ENCODE measurements at places on chromosomes 16 and 17.

GRCh38 chr17:73203788-73204479 is 11.1 kb downstream of the COG1 start:
- no peak for DNase-seq

DNA sequence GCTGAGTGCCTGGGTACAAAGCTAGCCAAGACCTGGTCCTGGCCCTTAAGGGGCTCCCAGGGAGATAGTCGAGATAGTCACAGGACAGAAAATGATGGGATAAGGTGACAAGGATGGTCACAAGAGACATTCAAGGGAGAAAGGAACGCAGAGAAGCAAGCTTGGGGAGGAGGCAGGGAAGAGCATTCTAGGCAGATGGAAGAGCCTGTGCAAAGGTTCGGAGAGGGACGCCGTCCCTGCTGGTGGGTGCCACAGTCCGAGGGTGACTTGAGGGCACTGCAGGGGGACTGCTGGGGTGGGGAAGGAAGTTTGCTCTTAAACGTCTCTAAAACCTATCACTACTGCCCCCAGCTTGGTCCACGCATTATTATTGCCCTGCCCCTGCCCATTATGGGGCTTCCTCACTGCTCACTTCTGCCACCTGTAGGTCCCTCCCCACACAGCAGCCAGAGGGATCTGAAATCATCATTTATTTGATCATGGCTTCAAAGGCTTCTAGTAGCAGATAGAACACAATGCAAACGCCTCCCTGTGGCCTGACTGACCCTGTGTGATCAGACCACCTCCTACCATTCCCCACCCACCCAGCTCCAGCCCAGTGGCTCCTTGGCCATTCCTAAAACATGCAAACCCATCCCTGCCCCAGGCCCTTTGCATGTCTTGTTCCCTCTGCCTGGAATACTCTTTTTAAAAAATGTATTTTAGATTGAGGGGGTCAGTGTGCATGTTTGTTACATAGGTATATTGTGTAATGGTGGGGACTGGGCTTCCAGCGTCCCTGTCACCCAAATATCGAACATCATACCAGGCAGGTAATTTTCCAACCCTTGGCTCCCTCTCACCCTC is 60.3 kb downstream of the RMI2 start:
- peak; percentile 33 for DNase-seq

GRCh38 chr16:59634951-59635350 is 900.8 kb upstream of the GOT2 start:
- DNase-seq, result no peak

DNA sequence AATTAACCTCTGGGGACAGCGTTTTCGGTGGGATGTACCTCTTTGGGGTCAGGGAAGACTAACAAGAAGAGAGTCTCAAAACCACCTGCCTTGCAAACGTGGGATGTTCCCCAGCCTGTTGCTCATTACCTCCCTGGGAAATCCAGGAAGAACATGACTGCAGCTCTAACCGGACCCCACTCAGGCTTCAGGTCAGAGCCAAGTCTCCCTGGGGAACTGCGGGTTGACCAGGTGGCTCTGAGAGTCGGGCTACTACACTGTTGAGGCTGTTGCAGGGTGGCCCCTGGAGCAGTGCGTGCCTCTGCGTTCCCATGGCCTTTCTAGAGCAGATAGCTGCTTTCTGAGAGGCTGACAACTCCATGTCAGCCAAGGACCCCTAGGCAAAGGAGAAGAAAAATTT is 309.1 kb downstream of the FOXL1 start:
- DNase-seq, result no peak

DNA sequence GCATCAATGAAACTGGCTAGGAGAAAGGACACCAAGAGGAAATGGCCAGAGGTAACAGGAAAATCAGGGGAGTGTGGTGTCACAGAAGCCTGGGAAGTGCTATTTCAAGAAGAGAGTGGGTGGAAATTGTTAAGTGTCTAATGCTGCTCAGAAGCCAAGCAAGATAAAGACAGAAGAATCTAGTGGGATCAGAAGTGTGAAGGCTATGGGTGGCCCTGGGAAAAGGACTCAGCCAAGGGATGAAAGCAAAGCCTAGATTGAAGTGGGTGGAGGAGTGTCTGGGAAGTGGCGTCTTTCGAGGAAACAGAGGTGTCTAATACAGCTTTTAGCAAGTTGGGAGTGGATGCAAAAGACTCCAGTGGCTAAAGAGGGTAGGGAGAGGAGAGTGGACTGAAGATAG is 13.4 kb downstream of the PDZD9 start:
- no peak for DNase-seq

- DNase-seq, result peak; percentile 75
These were observed 20.6 kb downstream of the ADAM11 start for GRCh38 chr17:44779211-44780025.

DNA sequence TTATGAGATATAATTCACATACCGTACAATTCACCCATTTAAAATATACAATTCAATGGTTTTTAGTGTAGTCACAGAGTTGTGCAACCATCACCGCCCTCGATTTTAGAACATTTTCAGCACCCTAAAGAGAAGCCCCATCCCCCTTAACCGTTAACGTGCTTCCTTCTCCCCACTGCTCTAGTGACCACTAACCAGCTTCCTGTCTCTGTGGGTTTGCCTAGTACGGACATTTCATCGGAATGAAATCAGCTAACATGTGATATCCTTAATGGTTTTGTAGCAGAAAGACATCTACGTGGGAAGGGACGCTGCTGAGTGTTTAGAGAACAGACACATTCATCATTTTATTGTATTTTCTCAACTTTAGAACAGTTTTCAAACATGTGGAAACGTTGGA is 80.8 kb upstream of the HSBP1 start:
- no peak for DNase-seq

GRCh38 chr16:3158026-3158509 is 23.2 kb downstream of the ZNF213 start:
- no peak for DNase-seq

DNA sequence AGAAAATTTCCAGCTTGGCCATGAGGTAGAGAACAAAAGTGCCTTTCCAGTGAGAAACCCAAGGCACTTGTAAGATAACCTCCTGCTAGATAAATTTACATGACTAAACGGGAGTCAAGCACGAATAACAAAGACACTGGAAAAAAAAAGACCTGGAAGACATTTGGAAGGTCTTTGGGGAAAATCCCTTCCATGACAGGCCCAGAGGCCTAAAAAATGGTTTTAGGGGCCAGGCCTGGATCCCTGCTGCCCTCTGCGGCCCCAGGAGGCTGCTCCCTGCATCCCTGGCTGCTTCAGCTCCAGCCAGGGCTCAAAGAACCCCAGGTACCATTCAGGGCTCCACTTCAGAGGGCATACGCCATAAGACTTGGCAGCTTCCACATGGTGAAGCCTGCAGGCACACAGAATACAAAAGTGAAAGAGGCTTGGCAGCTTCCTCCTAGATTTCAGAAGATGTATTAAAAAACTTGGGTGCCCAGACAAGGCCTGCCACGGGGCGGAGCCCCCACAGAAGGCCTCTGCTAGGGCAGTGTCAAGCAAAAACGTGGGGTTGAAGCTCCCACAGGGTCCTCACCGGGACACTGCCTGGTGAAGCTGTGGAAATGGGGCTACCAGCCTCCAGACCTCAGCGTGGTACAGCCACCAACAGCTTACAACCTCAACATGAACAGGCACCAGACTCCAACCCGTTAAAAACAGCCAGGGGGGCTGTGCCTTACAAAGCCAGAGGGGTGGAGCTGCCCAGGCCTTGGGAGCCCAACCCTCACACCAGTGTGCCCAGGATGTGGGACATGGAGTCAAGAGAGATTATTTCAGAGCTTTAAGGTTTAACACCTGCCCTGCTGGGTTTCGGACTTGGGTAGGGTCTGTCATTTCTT is 77.1 kb downstream of the SDK2 start:
- DNase-seq, result no peak

GRCh38 chr16:54936979-54937670 is 6.5 kb downstream of the IRX5 start:
- no peak for DNase-seq

DNA sequence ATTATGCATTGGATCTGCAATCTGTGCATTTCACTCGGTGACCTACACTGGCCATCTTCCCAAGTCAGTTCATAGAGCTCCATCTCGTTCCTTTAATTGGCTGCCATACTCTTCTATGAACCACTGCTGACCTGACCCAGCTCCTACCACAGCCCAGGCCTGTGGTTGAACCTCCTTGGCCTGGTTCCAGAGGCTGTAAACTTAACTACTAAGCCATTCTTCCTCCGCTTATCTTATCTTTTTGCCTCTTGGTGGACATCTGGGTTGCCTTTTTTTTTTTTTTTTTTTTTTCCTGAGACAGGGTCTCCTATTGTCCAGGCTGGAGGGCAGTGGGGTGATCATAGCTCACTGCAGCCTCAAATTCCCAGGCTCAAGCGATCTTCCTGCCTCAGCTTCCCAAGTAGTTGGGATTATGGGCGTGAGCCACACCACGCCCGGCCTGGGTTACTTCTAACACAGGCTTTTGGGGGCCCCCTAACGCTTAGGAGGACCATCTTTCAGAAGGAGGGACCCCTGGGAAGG is 18.3 kb downstream of the COQ7 start:
- no peak for DNase-seq

DNA sequence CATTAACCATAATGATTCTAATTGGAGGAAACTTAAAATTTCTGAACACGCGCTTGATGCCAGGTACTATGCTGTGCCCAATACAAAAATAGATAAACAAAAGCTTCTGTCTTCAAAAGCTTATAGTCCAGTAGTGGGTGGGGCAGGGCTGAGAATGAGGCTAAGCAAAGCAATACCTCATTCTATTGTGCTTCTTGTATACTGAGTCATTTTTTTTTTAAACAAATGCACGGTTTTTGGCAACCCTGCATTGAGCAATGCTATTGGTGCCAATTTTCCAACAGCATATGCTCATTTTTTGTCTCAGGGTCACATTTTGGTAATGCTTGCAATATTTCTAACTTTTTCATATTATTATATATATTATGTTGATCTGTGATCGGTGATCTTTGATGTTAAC is 34.7 kb upstream of the HNF1B start:
- no peak for DNase-seq

- no peak for DNase-seq
These were observed 201.2 kb upstream of the CACNG3 start for GRCh38 chr16:24054741-24055491.

DNA sequence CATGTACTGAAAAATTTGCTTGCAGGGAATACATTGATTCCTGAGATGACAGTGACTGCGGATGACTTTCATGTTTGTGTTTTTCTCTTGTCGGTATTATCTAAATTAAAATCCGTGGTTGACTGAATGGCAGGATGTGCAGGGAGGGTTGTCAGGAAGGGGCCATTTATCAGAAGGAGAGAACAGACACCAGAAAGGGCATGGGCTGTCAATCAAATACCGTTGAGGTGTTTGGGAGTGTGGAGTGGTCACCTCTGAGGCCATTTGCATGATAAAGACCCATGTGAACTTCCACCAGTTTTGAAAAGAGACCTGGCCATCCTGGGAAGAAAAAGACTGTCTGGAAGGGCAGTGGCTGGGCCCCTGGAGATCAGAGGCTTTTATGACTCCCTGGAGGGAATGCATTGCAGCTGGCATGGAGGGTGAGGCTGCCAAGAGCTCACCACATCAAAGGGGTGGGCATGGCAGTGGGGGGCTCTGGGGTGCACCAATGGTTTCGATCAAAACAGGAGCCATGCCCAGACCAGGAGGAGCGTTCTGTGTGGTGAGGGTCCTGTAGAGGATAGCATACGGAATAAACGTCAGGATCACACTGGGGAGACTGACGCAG is 67.1 kb downstream of the CYLD start:
- no peak for DNase-seq

Data from activated T-cell treated with anti-CD3 and anti-CD28 coated beads for 24 hours (primary cell).